ENCODE measurements at places on chromosomes 4 and X.

GRCh38 chrX:120365320-120365719 lies 3.4 kb downstream of the ATP1B4 start:
- peak; percentile 10 for DNase-seq

GRCh38 chr4:1208970-1209704 lies 36.8 kb upstream of the SPON2 start:
- DNase-seq: no peak

- no peak for DNase-seq
These were observed 51.8 kb upstream of the JADE1 start for GRCh38 chr4:128757712-128758111.

- DNase-seq: no peak
These were observed 13.7 kb downstream of the RASSF6 start for GRCh38 chr4:73606465-73606974.

DNA sequence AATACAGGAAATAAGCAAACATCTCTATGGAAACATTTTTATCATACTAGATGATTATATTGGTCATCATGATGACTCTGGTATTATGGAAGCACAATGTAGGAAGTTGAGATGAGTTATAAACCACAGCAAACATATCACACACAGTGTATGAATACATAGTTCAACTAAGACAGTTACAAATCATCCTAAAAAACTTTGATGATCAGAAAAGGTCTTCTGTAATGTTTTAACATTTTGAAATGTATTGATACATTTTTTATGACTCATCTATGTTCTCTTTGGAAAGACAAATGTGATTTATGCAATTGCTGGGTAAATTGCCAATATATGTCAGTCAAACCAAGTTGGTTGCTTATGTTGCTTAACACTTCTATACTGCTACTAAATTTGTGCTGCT lies 4.8 kb downstream of the CXCL3 start:
- DNase-seq: peak; percentile 90

DNA sequence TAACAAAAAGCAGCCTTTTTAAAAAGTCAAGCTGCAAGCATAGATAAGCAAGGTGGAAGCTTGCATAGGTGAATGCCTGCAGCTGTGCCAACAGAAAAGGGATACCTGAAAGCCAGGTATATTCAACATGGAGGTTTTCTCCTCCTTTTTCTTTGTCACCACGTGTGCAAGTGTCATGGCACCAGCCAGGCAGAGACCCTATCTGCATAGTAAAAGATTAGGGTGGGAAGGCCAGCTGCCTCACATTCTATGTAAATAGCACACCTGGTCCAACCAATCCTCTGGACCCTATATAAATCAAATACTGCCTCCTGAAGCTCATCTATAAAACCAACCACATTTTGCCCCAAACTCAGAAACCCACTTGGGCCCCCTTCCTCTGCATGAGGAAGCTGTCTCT lies 28.0 kb upstream of the PLK4 start:
- no peak for DNase-seq

- DNase-seq: no peak
These were observed 156.3 kb downstream of the BTC start for GRCh38 chr4:74638001-74638400.

- DNase-seq: no peak
These were observed 404 bp upstream of the GPRASP2 start for GRCh38 chrX:102711872-102712215.

DNA sequence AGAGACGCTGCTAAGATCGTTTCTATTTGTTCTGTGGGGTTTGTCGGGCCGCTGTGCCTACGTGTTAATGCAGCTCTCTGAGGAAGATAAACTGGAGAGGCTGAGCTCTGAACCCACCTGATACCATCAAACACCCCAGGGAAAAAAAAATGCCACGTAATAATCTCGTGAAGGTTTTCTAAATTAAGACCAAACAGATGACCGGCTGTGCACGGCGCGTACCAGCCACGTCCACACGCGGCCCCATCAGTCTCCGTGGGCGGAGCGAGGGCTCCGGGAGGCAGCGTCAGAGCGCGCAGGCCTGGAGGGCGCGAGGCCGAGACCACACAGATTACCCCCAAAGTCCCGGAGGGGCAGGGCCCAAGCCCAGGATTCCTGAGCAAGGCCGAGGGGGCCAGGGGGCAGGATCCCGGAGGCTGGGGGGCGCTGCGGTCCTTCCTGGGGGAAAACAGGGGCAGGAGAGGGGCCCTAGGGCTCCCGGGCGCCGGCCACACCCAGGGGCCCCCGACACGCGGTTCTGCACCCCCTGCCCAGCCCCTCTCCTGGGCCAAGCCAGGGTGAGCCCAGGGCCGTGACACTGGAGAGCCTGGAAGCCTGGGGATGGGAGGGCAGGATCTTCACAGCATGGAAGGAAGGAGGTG lies 91.9 kb downstream of the FAM53A start:
- no peak for DNase-seq

GRCh38 chrX:72100051-72100755 lies 31.5 kb downstream of the RTL5 start:
- DNase-seq: peak; percentile 69

DNA sequence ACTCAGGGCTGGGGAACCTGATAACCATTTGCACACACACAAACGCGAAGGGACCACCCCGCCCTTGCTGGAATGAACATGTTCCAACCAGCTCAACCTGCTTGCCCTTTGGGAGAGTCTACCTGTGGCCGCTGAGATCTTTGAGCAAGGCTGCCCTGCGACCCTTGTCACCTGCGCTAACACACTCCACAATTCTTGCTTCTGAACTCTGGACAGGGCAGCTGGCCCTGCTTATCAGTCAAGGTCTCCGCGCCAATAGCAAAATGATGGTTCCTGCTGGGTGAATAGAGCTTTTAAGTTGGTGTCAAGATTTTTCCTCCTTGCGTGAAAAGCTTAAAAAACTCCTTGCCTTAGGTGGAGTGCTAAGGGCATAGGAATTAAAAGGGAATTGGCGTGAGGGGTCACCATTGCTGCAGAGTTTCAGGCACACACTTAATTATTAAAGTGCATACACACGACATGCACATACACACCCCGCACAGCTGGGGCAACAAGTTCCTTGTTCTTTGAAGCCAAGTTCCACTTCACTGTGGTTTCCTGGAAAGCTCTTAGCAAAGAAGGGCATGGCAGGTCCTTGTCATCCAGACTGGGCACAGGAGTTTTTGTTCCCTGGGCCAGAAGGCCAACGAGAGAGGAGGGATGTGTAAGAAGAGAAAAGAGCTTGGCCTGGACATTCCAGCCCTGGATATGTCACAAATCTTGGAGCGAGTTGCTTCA lies 207.7 kb downstream of the STIM2 start:
- peak; percentile 74 for DNase-seq

Measured in suppressor macrophage treated with lipopolysaccharide for 1 hour (primary cell).